ENCODE measurements at places on chromosomes 2 and 18.

GRCh38 chr2:157830696-157831570 is 45.2 kb downstream of the ACVR1 start:
- no peak for DNase-seq

GRCh38 chr18:45829855-45830254 is 4.4 kb downstream of the SIGLEC15 start:
- no peak for DNase-seq

DNA sequence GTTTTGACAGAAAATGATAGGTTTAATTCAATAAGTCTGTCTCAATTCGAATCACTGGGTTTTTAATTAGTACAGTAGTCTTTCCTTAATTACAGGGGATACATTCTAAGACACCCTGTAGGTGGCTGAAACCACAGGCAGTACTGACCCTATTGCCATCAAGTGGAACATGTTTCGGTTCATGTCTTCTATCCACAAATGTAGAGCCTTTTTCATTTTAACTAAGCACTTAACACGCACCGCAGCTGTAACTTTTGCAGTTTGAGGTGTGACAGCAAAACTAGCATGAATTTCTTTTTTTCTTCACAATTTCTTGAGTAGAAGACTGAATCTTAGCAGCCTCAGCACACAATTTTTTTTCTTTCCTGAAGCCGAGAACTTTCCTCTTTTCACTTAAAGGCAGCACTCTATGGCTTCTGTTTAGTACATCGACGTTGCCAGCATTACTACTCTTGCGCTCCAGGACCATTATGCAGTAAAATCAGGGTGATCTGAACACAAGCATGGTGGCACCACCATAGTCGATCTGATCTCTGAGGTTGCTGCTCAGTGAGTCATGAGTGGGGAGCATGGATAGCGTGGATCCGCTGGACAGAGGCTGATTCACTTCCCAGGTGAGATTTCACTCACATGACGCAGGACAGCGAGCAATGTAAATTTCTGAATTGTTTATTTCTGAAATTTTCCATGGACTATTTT is 805.1 kb downstream of the RNF144A start:
- DNase-seq = no peak

- DNase-seq = no peak
These were observed 1356.5 kb upstream of the LRRTM1 start for GRCh38 chr2:81661081-81661480.

GRCh38 chr2:24893934-24894333 is 26.1 kb downstream of the ADCY3 start:
- no peak for DNase-seq

GRCh38 chr2:26049641-26050040 is 15.8 kb downstream of the RAB10 start:
- no peak for DNase-seq

- peak; percentile 8 for DNase-seq
These were observed 455 bp downstream of the PREPL start for GRCh38 chr2:44360749-44361329.

GRCh38 chr2:230661072-230661957 is 51.3 kb upstream of the CAB39 start:
- no peak for DNase-seq

DNA sequence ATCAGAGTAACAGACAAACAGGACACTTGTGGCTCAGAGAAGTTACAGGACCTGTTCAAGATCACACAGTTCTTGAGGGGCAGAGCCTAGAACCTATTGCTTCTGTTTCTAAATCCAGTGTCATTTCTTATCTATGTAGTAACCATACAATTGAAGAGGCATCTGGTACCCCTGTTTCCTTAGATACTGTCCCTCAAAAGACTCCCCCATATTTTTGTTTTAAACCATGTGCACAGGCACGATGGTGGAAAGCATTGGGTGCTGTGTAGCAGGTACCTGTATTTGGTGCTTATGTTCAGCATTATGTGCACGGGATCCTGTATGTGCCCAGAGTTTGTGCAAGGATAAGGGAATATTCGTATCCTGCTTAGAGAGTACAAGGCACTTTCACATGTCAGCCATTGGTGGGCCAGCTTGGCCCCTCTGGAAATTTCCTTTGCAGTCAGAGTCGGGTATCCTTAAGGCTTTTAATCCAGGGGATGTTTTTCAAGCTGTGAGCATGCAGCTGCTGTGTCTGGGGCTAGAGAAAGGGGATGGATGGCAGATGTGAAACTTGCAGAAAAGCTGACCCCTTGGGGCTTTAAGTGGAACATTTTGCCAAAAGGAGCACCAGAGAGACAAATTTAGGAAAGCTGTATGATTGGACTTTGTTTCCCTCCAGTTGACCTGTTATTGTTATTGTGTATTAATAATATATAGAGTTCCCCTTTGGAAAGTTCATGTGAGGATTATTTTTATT is 2.1 kb downstream of the LBH start:
- peak; percentile 46 for DNase-seq

DNA sequence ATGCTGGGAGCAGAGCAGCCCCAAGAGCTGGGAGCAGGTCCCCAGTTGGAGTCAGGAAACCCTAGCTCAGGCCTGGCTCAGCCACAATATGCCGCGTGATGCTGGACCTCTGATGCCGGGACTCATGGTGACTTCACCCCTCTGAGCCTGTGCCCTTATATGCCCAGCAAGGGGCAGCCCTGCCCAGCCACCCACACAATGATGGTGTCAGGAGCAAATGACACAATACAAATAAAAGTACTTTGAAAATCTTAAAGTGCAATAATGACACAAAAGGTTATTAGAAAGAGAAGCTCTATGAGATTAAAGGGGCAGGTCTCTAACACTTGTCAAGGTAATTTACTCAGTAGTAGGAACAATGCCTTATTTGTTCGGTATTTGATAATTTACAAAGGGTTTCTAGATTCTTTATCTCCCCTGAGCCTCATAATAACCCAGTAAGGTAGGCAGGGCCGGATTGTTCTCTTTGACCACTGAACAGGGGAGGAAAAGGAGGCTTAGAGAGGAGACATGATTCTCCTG is 18.3 kb upstream of the KIF3C start:
- DNase-seq = no peak

DNA sequence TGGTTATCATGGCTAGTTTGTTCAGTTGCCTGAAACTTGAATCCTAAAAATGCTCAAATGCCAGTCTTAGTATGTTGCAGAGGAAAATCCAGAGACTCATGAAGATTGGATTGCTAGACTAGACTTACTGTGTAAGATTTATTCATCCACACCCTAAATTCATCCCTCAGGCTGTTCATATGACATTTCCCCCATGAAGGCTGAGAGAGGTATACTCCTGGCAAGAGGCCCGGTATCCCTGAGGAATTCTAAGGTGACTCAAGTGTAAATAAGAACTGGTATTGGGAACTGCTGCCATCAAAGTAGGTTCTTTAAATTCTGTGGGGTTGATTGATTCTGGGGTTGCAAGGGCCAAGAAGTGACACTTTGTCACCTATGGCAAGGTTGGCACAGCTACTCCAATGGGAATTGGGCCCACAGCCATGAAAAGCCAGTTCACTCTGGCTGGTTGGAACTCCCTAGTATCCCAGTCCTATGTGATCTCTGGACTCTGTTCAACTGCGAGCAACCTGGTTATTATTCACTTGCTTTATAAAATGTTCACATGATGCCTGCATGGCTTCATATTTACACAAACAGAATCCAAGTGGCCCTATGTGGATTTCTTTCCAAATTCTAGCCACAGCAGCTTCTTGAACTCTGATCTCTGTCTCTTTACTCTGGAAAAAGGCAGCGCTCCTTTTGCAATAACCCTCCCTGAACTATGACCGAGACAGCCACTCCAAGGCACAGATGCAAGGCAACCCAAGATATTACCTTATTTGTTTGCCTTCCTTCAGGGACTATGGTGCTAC is 429.1 kb downstream of the CBLN2 start:
- DNase-seq = no peak

DNA sequence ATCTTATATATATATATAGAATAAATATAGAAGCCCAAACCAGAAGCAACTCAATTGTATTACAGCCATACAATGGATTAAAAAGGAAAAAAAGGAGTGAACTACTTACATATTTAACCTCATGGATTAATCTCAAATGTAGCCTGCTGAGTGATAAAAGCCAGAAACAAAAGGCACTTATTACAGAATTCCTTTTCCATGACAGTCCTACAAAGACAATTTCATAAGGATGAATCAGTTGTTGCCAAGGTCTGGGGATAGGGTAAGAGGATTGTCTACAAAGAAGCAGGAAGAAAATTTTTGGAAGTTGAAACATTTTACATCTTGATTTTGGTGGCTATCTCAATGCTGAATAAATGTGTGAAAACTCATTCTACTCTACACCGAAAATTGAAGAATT is 103.9 kb upstream of the DCC start:
- DNase-seq = no peak

DNA sequence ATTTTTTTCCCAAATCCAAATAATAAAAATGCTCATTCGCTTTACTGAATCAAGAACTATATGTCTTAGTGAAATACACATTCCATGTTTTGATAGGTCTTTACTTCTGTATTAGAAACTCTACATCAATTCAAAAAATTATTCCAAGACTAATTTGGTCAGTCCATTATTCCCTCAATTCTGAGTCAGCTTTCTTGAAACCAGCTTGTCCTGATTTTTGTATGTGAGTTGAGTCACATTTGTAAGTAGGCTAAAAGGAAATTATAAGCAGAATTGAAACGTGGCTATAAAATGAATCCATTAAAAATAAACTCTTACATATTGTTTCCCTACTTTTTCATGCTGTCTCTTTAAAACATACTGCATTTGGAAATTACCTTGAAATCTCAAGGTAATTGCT is 113.0 kb downstream of the DNER start:
- no peak for DNase-seq

- no peak for DNase-seq
These were observed 1.3 kb upstream of the MYT1L start for GRCh38 chr2:2332381-2332780.

GRCh38 chr2:96113367-96113677 is 3.0 kb downstream of the ADRA2B start:
- peak; percentile 34 for DNase-seq

DNA sequence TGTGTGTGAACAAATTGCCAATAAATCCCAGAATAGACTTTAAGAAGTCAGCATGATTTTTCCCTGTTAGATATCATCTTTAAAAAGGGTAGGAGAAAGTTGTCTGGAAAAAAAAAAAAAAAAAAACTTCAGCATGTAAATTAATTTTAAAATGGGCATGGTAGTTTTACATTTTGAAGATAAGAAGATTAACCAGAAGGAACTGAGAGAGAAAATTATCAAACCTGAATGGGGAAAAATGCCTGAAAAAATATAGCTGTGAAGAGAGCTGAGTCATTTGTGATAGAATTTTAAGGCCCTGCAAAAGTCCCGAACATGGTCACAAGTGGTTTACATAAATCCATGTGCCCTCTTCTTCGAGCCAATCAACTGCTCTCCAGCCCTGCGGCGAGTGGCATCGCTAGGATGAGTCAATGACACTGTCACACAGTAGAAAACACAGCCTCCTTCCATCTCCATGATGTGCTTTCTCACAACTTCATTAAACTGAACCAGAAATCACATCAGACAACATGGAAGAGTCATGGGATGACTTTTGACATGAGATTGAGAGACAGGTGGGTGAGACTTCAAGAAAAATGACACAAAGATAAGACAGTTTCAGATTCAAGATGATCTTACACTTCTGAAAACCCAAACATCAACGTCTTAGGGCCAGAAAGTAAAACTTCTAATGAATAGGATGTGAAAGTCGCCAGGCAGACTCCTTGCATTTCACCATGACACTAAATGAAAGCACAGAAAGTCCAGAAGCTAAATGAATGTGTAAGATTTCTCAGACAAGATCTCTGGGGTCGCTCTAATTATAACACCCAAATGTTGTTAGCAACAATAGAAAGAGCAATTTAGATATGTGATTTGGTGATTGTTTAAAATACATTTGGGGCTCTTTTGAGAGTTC is 273.0 kb upstream of the ID2 start:
- peak; percentile 24 for DNase-seq

DNA sequence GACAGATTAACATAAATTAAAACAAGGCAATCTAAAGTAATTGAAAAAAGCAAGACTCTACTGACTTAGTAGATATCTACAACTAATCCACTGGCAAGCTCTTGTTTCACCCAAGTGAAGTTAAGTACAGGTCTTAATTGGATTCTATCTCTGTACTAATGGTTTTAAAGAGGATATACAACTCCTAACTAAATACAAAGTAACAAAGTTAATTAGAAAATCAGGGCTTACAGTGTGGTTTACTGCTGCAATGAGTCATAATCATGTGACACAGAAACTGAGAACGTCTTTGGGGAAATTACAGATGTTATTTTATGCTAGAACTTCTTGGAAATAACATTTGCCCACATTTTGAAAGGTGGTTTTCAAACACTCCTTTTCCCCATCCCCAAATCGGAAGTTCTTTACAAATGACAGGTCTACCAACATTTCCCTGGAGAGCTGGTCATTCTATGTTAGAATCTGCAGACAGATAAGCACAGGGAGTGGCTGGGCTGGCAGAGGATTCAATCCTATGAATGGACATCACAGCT is 245.3 kb downstream of the STK39 start:
- DNase-seq = peak; percentile 6

DNA sequence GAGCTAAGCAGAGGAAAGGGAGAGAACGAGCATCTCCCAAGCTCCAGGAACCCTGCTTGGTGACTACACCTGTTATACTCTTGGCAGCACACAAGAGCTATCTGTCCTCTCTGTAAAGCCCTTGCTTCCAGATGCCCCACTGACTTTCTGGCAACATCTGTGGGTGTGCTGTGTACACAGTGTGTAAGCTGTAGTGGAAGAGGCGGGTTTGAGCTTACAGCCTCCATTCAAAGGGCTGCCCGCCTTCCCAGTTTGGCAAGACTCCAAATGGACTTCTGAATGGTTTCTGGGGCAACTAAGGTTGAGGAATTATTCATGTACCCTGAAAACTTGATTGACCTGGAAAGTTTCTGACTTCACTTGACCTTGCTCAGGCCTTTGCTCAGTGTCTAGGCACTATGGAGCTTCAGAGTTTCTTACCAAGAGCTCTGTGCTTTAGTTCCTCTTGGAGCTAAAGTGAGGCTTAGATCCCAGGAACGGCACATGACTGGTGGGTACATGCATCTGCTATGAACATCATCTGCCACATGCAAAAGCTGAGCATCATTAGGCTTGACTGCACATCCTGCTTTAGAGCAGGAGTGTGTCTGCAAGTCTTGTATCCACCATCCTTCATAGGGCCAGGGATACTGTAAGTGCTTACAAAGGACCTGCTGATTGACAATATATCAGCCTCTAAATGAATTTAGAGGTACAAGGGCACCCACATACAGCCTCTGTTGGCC is 290.9 kb upstream of the SIX2 start:
- DNase-seq = no peak

GRCh38 chr2:46132996-46133395 is 164.2 kb upstream of the EPAS1 start:
- DNase-seq = no peak

DNA sequence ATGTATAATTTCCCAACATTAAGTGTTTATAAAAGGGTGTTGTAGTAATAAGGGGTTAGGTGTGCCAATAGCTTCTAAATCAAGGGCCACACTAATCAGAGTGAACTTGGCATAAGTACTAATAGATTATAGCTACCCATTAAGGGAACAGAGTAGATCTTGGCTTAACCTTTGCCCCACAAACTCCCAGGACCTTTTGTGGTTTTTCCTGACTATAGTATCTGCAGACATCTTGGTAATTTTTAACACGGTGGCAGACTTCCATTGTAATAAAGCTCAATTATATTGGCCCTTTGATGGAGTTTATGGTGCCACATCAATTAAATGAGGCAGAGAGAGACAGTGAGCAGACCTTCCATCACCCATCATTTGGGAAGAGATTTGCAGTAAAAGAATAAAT is 358.5 kb upstream of the HNRNPA3 start:
- no peak for DNase-seq

- no peak for DNase-seq
These were observed 24.4 kb downstream of the PKP4 start for GRCh38 chr2:158481116-158481515.

- DNase-seq = no peak
These were observed 61.4 kb downstream of the GREB1L start for GRCh38 chr18:21303445-21303844.

All from NAMALWA (cell line).